NCI-H226 (cell line): ENCODE measurements at places on chromosomes 1 and 21.

GRCh38 chr1:118987468-118988185, 516 bp downstream of the TBX15 start:
- DNase-seq: no peak

GRCh38 chr1:24578846-24579245, 23.0 kb downstream of the NCMAP start:
- DNase-seq: no peak

- no peak for DNase-seq
Measured at GRCh38 chr21:33660406-33660805, 18.1 kb downstream of the ITSN1 start.

GRCh38 chr21:35382696-35383095, 333.6 kb upstream of the RUNX1 start:
- no peak for DNase-seq

GRCh38 chr1:110285316-110285715, 53.9 kb upstream of the RBM15 start:
- DNase-seq: no peak

- no peak for DNase-seq
Measured at GRCh38 chr1:197933647-197934046, 16.5 kb downstream of the LHX9 start.

DNA sequence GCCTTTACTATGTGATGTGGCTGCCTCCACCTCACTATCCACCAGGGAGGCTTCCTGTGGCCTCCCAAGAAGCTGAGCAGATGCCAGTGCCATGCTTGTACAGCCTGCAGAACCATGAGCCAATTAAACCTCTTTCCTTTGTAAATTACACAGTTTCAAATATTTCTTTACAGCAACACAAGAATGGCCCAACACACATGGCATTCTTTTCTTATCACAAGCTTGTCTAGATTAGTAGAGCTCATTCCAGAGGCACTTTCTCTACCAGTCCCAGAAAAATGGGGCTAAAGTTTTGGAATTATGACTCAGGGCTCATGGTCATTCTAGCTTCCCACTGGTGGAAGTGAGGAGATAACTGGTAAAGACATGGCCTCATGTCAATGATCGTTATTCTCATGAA, 655.2 kb downstream of the LMO4 start:
- peak; percentile 75 for DNase-seq

- no peak for DNase-seq
Measured at GRCh38 chr1:39683591-39684312, 7.5 kb downstream of the HPCAL4 start.

- DNase-seq: no peak
Measured at GRCh38 chr21:45259206-45259840, 28.4 kb downstream of the POFUT2 start.

DNA sequence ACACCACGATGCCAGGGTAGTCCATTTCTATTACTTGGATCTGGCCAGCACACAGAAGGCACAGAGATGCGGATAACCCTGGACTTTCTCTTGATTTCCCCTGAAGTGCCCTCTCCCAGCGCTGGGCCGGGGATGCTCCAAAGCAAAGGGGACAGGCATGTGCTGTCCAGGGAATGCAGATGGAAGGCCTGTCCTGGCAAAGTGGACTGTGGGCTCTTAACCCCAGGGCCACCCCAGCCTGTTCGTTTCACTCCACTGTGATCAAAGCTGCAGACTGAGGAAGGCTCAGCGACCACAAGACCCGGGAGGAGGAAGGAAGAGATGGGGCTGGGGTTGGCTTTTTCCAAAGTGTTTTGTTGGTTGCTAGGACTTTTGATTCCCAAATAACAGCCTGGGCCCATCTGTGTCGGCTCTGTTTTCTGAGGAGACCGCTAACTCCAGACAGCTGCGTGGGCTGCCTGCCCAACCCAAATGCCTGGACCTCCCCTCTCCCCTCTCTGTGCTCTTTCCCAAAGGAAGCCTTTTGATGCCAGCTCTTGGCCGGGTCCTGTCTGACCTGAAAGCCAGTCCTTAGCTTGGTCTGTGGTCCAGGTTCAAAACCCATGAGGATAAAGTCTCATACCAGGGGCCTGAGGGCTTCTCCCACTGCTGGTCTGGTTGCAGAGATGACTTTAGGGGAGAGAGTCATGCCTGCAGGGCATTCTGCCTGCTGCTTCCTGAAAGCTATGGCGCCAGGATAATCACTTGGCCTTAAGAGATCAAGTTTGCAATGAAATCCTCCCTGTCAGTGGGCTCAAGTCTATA, 119.6 kb upstream of the CD34 start:
- no peak for DNase-seq

DNA sequence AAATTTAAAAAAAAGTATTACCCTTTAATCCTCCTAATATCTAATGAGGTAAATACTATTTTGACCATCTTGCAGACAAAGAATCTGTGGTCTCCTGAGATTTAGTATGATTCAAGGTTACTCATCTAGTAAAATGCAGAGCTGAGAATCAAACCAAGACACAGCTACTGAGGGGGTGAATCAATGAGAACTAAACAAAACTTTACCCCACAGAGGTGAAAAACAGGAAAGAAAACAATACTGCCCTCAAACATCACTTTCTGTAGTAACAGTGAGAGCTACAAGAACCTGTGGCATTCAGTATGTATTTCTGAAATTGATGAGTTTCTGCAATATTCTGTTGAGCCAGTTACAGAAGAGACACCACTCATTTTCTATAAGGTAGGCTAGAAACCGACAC, 85.1 kb downstream of the JAK1 start:
- no peak for DNase-seq

DNA sequence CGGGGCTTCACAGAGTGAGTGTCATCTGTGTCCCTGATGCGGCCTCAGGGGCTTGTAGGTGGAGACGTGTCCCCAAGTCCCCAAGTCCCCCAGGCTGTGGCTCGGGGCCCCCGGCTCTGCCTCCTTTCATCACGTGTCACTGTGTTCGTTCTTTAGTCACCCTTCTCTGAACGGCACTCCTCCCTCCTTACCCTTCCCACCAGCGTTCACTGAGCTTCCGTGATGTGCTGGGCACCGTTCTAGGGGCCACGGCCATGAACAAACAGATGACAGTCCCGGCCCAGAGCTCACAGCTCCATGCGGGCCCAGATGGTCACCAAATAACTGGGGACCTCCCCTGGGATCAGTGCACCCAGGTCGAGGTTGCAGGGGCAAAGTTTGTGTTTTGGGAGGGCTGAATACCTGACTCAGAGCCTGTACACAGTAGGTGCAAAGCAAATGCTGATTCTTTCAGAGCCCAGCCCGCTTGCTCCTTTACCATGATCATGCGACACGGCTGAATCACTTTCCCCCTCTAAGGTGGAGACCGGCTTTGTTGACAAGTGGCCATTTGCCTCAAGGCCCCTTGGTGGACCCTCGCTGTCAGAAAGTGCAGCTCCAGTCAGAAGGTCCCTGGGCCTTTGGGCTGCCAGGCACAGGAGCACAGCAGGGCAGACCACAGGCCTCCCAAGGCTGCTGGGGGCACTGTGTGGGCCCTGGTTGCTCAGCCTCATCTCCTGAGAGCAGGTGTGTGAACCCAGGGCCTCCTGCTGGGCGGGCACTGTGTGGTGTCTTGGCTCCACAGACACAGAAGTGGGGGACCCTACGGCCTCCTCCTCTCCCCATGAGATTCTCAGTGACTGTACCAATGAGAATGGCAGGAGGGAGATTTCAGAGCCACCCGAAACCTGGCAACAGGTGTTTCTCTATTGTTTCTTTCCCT, 592.5 kb downstream of the PTPRU start:
- DNase-seq: no peak

DNA sequence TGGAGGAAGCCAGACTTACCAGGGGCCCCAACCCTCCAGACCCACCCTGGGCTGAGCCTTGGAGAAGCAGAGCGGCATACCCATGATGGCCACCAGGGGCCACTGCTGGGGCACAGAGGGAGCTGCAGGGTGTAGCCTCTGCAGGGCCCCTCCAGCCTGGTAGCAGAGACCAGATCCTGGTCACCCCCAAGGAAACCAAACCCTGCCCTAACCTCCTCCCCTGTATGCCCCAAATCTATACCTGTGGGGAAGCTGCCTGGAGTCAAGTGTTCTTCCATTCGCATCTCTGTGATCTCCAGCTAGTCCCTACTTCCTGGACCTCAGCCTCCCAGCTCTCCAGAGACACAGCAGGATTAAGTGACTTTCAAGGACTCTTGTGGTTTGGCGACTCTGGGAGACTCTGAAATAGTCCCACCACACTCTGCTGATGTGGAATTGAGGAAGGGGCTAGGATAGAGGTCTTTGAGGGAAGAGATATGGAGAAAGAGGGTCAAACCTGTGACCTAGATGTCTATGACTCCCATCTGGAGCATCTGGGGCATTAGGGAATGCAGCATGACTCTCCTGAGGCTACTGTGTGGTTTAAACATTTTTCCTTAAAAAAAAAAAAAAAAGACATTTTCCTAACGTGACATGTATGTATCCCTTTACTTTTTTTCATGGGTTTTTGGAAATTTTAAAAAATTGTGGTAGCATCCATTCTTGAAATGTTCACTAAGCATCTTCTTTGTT, 119.2 kb upstream of the IPO9 start:
- peak; percentile 43 for DNase-seq

- no peak for DNase-seq
Measured at GRCh38 chr1:74504933-74505512, 7.4 kb downstream of the LRRC53 start.

DNA sequence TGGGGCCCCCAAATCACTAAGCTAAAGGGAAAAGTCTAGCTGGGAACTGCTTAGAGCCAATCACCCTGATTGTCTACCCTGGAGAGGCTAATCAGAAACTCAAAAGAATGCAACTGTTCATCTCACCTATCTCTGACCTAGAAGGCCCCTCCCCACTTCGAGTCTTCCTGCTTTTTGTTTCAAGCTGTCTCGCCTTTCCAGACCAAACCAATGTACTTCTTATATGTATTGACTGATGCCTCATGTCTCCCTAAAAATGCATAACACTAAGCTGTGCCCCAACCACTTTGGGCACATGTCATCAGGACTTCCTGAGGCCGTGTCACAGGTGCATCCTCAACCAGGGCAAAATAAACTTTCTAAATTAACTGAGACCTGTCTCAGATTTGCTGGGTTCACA, 209.5 kb downstream of the APP start:
- no peak for DNase-seq

- DNase-seq: no peak
Measured at GRCh38 chr21:36694593-36695282, 4.2 kb upstream of the SIM2 start.

- no peak for DNase-seq
Measured at GRCh38 chr21:40555021-40555528, 291.9 kb downstream of the DSCAM start.

- DNase-seq: no peak
Measured at GRCh38 chr1:235391874-235392273, 24.6 kb downstream of the TBCE start.
